A549 treated with AZD2906 at 1 μM for 4 hours (cell line): ENCODE measurements at places on chromosomes 5 and 9. TPM values are rescaled to one million over a fixed set of nuclear protein-coding genes. Genes with fewer than 3 reads are reported as not detected.

Gene ENTPD2
- total RNA-seq: 2.9 to 6.2 TPM (median 5.7 TPM) in 5 replicates

Gene SPAAR
- total RNA-seq: 0.05 to 0.09 TPM (median 0.06 TPM) in 4 of 5 replicates, not detected in the other

Gene ZNF883
- 0.64 to 0.77 TPM (median 0.67 TPM) in 5 replicates for total RNA-seq

Gene HBEGF
- total RNA-seq: 5.7 to 7.7 TPM (median 6.5 TPM) in 5 replicates

Gene LCN1
- total RNA-seq: 0.17 to 0.26 TPM (median 0.20 TPM) in 3 of 5 replicates, not detected in the others

Gene GRIN1
- total RNA-seq: 0.11 to 0.91 TPM (median 0.63 TPM) in 5 replicates

Gene OR2V2
- total RNA-seq: not detected in 5 replicates

Gene CKMT2
- not detected in 5 replicates for total RNA-seq

Gene PCDHGA12
- 0.01 TPM in 1 of 5 replicates, not detected in the others for total RNA-seq

Gene TNFAIP8
- 12.0 to 27.2 TPM (median 15.6 TPM) in 5 replicates for total RNA-seq

Gene FOXD4
- 0.13 to 0.57 TPM (median 0.37 TPM) in 5 replicates for total RNA-seq

Gene CARD6
- 2.2 to 3.0 TPM (median 2.4 TPM) in 5 replicates for total RNA-seq

Gene NRG2
- 1.8 to 2.5 TPM (median 2.1 TPM) in 5 replicates for total RNA-seq

Gene MED22
- 23.5 to 32.2 TPM (median 30.0 TPM) in 5 replicates for total RNA-seq

Gene GLRA1
- total RNA-seq: not detected in 5 replicates

Gene TMEM174
- total RNA-seq: not detected in 5 replicates

Gene DIAPH1
- total RNA-seq: 87.8 to 96.8 TPM (median 93.1 TPM) in 5 replicates

Gene SLC36A3
- total RNA-seq: not detected in 5 replicates

Gene RNF38
- total RNA-seq: 8.1 to 9.7 TPM (median 9.3 TPM) in 5 replicates

Gene PCDHA8
- total RNA-seq: 0.02 to 0.09 TPM (median 0.07 TPM) in 5 replicates

Gene ARL14EPL
- total RNA-seq: 0.11 to 0.31 TPM (median 0.25 TPM) in 5 replicates

Gene ARHGEF39
- total RNA-seq: 11.1 to 18.8 TPM (median 16.6 TPM) in 5 replicates

Gene GABRP
- not detected in 5 replicates for total RNA-seq

Gene FREM1
- total RNA-seq: not detected in 5 replicates

Gene SPOCK1
- 8.9 to 22.6 TPM (median 16.0 TPM) in 5 replicates for total RNA-seq

Gene TMEM252
- not detected in 5 replicates for total RNA-seq

Gene PROB1
- 0.16 to 0.24 TPM (median 0.19 TPM) in 5 replicates for total RNA-seq

Gene SLC1A3
- 0.03 to 0.21 TPM (median 0.07 TPM) in 5 replicates for total RNA-seq

Gene FCN1
- total RNA-seq: not detected in 5 replicates

Gene DYNC2I2
- total RNA-seq: 98.9 to 149 TPM (median 138 TPM) in 5 replicates

Gene HMMR
- total RNA-seq: 19.7 to 28.1 TPM (median 22.9 TPM) in 5 replicates

Gene PCDHGB2
- total RNA-seq: 0.05 to 0.08 TPM (median 0.07 TPM) in 5 replicates

Gene CD14
- total RNA-seq: 3.2 to 4.2 TPM (median 4.0 TPM) in 5 replicates

Gene DAB2IP
- 9.8 to 14.0 TPM (median 11.2 TPM) in 5 replicates for total RNA-seq

Gene TUSC1
- 3.4 to 7.1 TPM (median 7.0 TPM) in 5 replicates for total RNA-seq

Gene ACOT12
- total RNA-seq: 0.10 TPM in 1 of 5 replicates, not detected in the others

Gene GALNT12
- total RNA-seq: 3.0 to 4.3 TPM (median 3.5 TPM) in 5 replicates

Gene CXCL14
- total RNA-seq: 0.09 to 0.38 TPM (median 0.27 TPM) in 5 replicates

Gene HTR4
- total RNA-seq: not detected in 5 replicates

Gene N4BP3
- total RNA-seq: 0.77 to 1.1 TPM (median 1.0 TPM) in 5 replicates

Gene CCDC112
- total RNA-seq: 6.6 to 11.6 TPM (median 7.7 TPM) in 5 replicates

Gene MPDZ
- total RNA-seq: 8.5 to 13.2 TPM (median 10.6 TPM) in 5 replicates

Gene PRR16
- total RNA-seq: 0.05 to 0.10 TPM in 2 of 5 replicates, not detected in the others

Gene GRM6
- total RNA-seq: not detected in 5 replicates

Gene ANKRD18B
- total RNA-seq: 3.7 to 5.8 TPM (median 4.8 TPM) in 5 replicates

Gene HCN1
- not detected in 5 replicates for total RNA-seq

Gene ST6GALNAC4
- total RNA-seq: 14.2 to 16.2 TPM (median 15.7 TPM) in 5 replicates

Gene SLC46A2
- total RNA-seq: 0.02 TPM in 1 of 5 replicates, not detected in the others
